Cerebellum (tissue), 4 donors: ENCODE measurements at places on chromosomes 12 and 14.

DNA sequence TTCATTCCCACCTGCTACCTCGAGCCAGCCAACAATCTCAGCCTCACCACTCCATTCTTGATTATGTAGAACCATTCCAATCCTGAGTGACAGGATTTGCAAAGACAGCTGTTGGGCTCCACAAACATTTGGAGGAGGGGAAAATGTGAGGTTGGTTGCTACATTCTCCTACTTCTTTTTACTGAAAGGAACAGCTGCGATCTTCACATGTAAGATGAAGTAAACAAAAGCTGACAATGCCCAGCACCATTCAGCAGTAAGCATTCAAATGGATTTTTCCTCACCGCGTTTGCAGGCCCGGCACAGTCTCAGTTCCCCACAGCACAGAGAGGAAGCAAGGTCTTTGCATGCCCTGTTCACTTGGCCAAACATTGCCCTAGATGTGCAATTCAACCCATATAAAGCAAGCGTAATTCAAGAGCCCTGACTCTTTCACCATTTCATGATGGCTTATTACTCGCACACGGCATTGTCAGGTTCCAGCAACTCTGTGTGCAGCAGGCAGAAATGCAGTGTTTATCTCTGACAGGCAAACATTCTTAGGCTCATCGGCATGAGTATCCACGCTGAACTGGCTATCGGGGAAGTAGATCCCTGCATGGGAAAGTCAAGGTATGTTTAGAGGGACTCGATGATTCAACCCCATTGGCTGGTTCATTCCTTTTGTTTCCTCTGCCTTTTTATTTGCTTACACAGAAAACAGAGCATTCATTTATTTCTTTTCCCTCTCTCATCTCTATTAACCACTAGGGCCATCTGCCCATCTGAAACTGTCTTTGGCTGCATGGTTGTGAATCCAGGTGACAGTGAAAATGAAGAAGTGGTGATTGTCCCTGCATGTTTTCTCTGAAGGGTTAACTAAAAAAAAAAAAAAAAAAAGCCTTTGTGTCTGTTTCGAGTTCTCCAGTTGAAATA, 236.1 kb upstream of the PLEKHG7 start:
- DNase-seq: peak; percentile 36

DNA sequence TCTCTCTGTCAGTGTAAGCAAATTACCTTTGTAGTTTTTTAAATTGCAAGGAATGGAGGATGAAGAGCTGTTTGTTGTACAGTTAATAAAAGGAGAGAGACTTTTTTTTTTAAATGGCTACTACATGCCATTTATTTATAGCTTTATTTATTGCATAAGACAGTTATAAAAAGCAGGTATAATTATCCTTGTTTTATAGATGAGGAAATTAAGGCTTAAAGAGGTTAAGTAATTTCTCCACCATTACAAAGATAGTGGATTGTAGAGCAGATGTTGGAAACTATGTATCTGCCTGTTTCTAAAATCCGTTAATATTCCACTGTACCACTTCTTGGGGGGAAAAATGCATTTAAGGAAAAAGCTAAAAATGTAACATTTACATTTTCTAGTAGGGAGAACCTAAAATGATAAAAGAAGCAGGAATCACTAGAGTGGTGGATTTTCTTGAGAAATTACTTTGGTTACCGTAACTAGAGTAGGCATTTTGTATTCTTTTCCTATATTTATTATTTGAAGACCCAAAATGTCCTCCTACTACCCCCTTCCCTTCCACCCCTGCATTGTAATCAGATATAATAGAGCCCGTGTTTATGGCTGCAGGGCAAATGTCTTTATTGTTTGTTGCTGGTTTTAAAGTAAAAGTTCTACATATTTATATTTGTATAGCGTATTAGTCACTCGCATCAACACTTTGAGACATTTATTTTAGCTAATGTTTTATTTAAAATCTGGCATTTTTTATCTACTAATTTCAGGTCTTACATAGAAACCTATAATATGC, 2.3 kb downstream of the SNAPC1 start:
- no peak for DNase-seq

DNA sequence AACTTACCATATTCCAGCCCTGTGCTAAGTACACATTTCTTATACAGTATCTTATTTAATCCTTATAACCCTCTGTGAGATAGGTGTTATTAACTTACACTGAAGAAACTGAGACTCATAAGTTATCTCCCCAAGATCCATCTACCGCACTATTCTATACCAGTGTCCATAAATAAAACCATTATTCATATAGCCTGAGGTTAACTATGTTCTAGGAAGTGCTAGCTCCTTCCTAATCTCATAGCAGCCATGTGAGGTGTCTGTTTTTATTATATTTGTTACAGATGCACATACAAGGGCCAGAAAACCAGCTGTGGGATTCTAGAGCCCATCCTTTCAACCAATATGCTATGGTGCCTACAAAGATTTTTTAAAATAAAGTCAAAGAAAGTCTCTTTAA, 100.3 kb upstream of the RAP1B start:
- DNase-seq: no peak

GRCh38 chr12:953776-954175, 4.3 kb upstream of the RAD52 start:
- DNase-seq: peak; percentile 31

- no peak for DNase-seq
Observed at GRCh38 chr12:111409403-111409779, 3.7 kb downstream of the SH2B3 start.

- DNase-seq: no peak
Observed at GRCh38 chr12:1918884-1919236, 408 bp upstream of the CACNA2D4 start.

DNA sequence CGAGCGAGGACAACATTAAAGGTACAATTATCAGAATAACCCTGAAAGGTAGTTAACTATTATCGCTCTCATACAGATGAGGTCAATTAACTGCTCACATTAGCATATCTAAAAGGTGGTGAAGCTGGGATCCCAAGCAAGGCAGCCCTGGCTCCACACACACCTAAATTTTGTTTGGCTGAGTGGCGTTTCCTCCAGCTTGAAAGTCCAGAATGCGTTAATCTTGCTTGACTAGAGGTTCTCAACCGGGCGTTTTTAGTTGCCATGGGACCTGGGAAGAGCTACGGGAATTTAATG, 531 bp downstream of the DLGAP5 start:
- DNase-seq: no peak

DNA sequence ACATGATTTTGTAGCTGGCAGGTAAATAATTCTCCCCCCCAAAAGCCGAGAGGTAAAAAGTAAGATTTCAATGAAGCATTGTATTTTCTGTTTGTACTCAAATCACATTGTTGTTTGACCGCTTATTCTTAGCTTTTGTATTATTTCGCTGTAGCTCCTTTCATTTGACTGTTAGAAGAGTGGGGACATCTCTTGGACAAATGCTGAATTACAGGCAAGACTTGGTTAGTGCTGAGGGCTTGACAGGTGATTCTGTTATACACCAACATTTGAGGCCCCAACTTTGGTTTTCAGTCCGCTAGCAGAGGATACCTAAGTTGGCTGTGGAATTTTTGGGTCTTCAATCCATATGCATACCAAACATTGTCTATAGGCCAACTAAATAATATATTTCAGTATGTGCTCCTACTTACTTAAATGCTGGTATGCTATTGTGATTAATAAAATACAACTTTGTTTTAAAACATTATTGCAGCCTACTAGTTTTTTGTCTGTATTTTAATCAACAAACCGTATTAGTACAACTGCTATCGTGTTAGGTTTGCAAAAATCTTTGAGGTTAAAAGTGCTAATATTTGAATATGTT, 102.2 kb downstream of the ERC1 start:
- DNase-seq: peak; percentile 55

DNA sequence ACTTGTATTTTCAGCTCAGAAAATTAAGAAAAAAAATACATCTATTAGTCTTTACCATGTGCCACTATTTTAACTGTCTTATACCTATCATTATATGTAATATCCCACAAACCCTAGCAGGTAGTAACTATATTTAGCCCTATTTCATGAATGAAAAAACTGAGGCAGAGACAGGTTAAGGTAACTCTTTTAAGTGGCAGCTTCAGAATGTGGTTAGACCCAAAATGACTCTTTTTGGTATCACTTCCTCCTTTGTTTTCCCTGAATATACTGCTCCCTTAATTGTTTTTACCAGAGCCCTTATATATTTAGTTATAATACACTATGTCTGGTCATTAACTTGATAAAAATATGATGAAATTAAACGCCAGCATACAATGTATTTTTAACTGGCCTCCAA, 235.6 kb upstream of the RPL10L start:
- DNase-seq: no peak

DNA sequence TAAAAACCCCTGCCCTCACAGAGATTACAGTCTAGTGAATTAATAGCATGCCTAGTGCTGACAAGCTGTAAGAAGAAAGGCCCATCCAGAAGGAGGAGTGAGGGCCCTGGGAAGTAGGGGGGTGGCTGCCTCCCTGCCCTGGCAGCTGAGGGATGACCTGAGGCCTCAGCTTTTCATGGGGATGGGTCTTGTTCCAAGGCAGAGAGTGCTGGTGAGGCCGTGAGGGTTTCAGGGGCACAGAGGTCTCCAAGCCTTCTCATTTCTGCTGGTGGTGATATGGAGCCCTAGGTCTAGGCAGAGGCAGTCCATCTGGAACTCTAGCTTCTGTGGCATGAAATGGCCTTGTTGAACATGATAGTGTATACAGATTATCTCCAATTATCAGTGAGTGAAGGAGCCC, 114.4 kb downstream of the ZFP36L1 start:
- no peak for DNase-seq

DNA sequence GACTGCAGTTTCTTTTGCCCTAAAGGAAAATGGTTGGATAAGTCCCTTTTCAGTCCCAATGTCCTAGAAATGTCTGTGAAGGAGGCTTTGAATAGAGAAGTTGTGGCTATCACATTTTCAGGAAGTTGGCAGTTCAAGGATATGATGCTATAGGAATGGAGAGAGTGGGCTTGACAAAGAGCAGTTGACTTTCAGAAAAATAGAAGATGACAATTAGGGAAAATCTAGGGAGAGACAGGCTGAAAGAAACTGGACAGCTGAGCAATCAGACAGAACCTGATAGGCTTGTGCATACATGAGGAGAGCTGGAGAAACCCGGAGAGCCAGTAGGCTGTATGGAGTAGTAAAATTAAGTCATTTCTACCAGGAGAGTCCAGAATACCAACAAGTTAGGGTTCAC, 50.5 kb downstream of the LMNTD1 start:
- no peak for DNase-seq

DNA sequence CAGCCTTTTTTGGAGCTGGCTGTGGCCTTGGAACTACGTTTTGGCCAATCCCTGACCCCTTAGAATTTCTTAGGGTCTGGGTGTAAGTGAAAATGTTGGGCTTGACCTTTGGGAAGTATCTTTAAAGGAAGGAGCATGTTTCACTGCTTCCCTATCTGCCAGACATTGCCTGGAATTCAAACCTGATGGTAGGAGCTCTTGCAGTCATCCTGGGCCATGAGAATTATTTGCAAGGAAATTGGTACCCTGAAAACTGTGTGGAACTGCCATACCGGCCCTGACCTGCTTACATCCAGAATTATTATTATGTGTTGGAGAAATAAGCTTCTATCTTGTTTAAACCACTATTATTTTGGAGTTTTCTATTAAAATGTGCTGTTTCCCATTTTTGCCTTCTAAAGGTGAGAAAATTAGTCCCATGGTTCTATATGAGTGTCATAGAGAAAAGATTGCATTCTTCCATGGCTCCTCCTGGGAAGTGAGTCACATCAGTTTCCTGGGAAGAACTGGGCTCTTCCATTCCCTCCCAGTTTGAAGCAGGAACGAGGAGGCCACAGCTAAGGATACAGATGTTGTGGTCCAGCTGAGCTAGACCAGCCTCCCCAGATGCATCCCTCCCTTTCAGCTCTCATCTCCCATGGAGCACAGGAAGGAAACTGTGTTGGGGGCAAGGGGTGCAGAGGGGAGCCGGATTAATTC, 9.5 kb upstream of the PGF start:
- DNase-seq: no peak

DNA sequence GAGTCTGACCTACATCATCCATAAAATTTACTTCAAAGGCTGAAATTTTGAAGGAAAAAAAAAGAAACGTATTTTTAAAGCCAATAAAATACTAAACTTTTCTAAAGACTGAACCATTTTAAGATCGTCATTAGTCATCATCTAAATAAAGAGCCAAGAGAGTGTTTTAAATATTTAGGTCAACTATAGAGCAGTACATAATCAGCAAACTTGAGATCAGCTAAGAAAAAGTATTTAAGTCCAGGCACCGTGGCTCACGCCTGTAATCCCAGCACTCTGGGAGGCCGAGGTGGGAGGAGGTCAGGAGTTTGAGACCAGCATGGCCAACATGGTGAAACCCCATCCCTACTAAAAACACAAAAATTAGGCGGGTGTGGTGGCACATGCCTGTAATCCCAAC, 35.5 kb downstream of the HECTD1 start:
- no peak for DNase-seq

- DNase-seq: no peak
Observed at GRCh38 chr12:31765931-31766330, 37.1 kb upstream of the AMN1 start.

- DNase-seq: no peak
Observed at GRCh38 chr12:62686938-62687337, 220.3 kb downstream of the MON2 start.

DNA sequence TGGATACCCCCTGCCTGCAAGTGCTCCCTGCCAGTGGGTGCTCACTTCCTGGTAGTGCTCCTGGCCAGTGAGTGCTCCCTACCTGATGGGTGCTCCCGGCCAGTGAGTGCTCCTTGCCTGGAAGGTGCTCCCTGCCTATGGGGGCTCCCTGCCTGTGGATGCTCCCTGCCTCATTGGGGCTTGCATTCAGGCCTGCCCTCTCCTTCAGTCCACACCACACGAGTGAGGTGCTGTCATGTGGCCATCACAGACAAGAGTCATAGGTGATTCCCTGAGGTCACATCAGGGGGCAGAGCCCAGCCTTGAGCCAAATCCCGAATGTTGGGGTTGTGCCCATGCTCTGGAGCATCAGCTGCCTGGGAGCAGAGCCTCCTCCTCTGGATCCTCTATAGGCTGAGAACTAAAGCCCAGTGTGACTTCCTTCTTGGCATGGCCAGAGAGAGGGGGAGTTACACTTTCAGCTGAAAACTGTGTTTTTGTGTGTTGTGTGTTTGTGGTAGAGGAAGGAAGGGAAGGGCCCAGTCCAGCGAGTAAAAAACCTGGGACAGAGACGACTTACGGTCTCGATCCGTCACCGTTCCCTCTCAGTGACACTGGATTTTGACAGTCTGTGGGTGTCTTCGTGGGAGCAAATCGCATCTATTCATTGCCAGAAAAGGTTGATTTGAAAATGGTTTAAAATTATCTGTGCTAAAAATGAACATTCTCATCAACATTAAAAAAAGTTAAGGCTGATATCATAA, 136.0 kb downstream of the ADGRD1 start:
- no peak for DNase-seq

DNA sequence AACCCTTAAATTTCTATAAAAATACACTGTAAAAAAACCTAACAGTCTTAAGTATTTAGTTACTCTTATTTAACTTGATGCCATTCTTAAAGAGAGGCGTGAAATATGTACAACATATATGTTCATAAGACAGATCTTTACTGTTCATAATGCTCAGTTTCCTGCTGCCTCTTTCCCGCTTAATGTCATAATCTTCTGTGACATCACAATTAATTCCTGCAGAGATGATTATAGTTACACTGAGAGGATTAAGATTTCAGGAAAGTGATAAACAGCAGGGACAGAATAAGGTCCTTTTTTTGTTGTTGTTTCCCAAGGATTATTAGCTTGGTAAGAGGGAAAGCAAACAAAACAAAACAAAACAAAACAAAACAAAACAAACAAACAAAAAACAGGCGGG, 801.4 kb downstream of the FLRT2 start:
- DNase-seq: no peak
